Metanephros (tissue), 2 donors: ENCODE measurements at places on chromosomes 16 and 17. TPM values are rescaled to one million over a fixed set of nuclear protein-coding genes. Genes with fewer than 3 reads are reported as not detected.

NECAB2 gene
- 0.82 TPM for total RNA-seq

KIF19 gene
- total RNA-seq, result 0.23 TPM

KRT15 gene
- 1.1 TPM for total RNA-seq

TVP23A gene
- 6.2 TPM for total RNA-seq

PYDC1 gene
- total RNA-seq, result not detected

MYH11 gene
- 11.3 TPM for total RNA-seq

CBLN1 gene
- total RNA-seq, result 0.23 TPM

AKAP10 gene
- total RNA-seq, result 34.2 TPM

HSPB9 gene
- total RNA-seq, result 0.23 TPM

HIC1 gene
- 97.9 TPM for total RNA-seq
